ENCODE measurements at places on chromosomes 12 and 14. TPM values are rescaled to one million over a fixed set of nuclear protein-coding genes. Genes with fewer than 3 reads are reported as not detected.

PLEK2 gene
- 0.98 TPM for total RNA-seq

RASSF9 gene
- total RNA-seq: 4.9 TPM

IGF1 gene
- 13.7 TPM for total RNA-seq

LAG3 gene
- total RNA-seq: 14.3 TPM

DIO3 gene
- total RNA-seq: 0.20 TPM

All from spleen (tissue), 13 donors.